ENCODE measurements at places on chromosomes 1 and 21. TPM values are rescaled to one million over a fixed set of nuclear protein-coding genes. Genes with fewer than 3 reads are reported as not detected.
A peak's percentile ranks its signal among the peaks of the same experiment; 100 is the strongest.

- H3K27me3 ChIP-seq: peaks cover 3% of the 10 kb centered on the region
- H3K27ac ChIP-seq: no peak overlapping the region
- DNase-seq: no peak
- H3K4me1 ChIP-seq: no peaks in the 10 kb centered on the region
These were observed 573.1 kb downstream of the USP25 start for GRCh38 chr21:16302851-16303282.

DNA sequence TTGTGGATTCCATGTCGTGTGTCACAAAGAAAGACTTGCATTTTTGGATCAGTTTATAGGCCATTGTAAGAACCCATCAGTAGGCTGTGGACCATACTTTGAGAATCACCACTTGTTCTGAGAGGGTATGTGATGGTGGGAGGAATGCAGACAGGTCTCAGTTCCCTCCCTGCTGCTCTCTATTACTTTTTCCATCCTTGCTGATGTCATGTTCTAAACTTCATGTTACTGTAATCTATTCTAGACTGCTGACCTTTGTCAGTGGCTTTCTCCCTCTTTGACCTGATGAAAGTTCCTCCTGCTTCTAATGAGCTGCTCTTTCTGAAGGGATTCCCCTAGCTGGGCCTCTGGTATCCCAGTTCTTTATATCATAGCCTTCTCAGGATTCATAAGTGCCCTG lies 46.1 kb downstream of the ST3GAL3 start:
- no peak overlapping the region for H3K4me3 ChIP-seq
- no peaks in the 10 kb centered on the region for H3K36me3 ChIP-seq
- no peaks in the 10 kb centered on the region for H3K27me3 ChIP-seq
- H3K4me1 ChIP-seq: peaks cover 6% of the 10 kb centered on the region

DNA sequence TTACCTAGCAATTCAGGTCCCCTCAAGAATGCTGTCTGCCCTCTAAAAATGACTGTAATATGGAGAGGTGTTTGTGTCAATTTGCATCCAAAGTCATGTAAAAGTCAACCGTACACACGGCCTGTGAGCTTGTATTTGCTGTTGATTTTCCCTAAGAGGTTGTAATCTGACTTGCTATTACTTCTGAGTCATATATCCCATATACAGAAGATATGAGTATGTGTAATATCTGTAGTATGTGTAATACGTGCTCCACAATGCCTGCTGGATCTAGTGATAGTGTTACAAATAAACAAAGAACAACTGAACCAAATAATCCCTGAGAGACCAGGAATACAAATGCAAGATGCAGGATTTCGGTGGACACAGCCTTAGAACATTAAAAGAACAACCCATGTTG lies 1.4 kb upstream of the KCNJ6 start:
- peaks cover 67% of the 10 kb centered on the region for H3K27me3 ChIP-seq
- H3K27ac ChIP-seq: no peak overlapping the region
- no peak for DNase-seq
- no peaks in the 10 kb centered on the region for H3K36me3 ChIP-seq

TMPRSS3 gene
- 50.7 TPM for total RNA-seq

TAF1A gene
- 20.3 TPM for total RNA-seq

DNA sequence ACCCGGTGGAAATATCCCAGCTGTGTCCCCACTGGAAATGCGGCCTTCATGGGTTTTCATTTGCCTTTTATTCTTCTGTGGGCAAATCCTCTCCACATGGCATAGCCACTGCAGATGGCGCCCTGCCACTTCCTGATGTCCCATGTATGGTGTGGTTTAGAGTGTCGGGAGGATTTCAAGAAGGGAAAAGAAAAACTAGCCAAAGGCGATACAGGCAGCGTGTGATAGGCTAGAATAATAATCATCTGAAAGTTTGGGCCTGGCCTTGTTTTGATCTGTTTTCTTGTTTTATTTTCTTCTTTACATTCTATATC lies 123.6 kb downstream of the PEX14 start:
- DNase-seq: no peak
- H3K27me3 ChIP-seq: no peaks in the 10 kb centered on the region
- H3K36me3 ChIP-seq: no peaks in the 10 kb centered on the region
- H3K4me3 ChIP-seq: no peak overlapping the region
- no peak overlapping the region for H3K27ac ChIP-seq

DNA sequence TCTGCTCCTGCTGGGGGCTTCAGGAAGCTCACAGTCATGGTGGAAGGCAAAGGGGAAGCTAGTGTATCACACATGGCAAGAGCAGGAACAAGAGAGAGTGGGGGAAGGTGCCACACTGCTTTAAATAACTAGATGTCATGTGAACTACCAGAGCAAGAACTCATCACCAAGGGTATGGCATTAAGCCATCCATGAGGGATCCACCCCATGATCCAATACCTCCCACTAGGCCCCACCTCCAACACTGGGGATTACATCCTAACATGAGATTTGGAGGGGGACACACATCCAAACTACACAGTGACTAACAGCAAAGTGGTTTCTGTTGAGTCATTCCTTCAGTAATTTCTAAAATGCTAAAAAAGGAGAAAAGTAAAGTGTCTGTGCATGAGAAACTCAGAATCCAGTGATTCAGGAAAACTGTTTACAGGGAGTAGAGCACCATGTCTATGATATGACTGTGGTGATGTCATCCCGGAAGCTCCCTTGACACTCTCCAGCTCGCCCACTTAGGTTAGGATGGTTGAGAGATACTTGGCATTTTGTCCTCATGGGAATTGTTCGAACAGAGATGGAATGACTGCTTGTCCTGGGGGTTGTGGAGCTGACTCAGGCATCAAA lies 50.3 kb downstream of the CHD1L start:
- no peaks in the 10 kb centered on the region for H3K27me3 ChIP-seq
- no peak for DNase-seq
- peak overlapping the region; percentile 71 for H3K27ac ChIP-seq
- H3K36me3 ChIP-seq: peaks cover 97% of the 10 kb centered on the region
- peaks cover 3% of the 10 kb centered on the region for H3K4me1 ChIP-seq
- H3K4me3 ChIP-seq: no peak overlapping the region

DNA sequence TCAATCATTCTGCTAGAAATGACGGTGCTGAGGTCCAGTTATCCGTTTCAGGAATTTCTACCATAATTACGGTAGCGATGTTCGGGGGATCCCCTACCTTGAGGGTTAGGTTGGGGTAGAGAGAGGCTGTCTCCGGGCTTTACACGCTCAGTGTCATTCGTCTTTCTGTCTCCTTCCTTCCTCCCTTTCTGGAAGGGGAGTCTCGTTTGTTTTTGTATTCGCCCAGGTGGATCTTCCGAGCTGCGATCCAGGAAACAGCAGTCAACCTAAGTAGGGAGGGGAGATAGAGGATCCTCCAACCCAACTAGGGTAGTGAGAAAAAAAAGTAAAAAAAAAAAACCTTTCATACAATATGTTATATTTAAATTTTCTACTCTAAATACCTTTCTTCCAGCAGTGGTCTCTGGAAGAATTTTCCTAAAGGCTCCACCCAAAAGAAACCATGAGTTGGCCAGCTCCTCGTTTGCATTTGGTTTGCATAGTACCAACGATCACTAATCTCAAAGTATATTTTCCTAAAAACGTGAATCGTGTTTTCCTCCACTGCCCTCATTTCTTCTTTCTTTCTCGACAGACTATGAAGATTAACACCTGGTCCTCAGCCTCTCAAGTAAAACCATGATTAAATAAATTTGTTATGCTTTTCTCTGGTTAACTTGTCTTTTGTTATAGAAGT lies 611 bp upstream of the PIK3C2B start:
- peaks cover 3% of the 10 kb centered on the region for H3K36me3 ChIP-seq
- no peak for DNase-seq
- H3K27ac ChIP-seq: peak overlapping the region; percentile 91
- H3K4me3 ChIP-seq: peak overlapping the region; percentile 89

DNA sequence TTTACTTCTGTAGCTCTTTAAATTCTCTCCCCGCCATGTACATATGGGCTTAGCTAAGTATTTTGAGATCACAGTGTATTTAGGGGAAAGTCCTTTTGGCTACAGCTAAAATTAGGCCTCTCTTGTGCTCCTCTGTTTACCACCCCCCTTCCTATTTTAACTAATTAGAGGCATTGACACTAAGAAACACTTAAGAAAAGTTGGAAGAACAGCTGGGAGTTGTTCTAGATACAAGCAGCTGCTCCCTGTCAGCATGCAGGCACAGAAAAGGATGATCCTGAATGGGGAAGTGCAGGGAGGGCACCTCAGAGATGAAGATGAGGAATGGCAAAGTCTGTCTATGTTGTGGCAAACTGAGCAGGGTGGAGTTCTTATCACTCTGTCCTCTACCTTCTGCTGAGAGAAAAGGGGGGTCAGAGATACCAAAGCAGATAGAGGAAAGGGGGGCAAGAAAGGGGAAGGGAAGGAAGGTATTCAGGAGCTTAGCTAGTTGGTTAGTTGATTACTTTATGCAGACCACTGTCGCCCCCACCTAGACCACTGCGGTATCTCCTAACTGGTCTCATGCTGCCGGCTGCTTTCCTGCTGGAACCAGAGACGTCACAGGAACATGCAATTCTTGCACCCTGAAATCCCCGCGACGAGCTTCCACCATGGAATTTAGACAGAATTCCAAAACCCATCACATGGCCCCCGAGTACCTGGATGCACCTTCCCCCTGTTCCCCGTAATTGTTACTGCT lies 82.4 kb upstream of the HOOK1 start:
- H3K4me1 ChIP-seq: peaks cover 14% of the 10 kb centered on the region
- H3K4me3 ChIP-seq: no peak overlapping the region
- no peaks in the 10 kb centered on the region for H3K27me3 ChIP-seq
- no peak for DNase-seq
- H3K36me3 ChIP-seq: peaks cover 19% of the 10 kb centered on the region

OR2T33 gene
- not detected for total RNA-seq

GRCh38 chr1:159204161-159205141 lies at the start of gene ACKR1:
ACKR1 (plus strand) TSS chr1:159204875; CDS start chr1:159204960, 85 bp downstream.
- DNase-seq: no peak
- peaks cover 42% of the 10 kb centered on the region for H3K4me1 ChIP-seq
- no peak within 1 kb of the TSS for H3K4me3 ChIP-seq
- peaks cover 49% of the 10 kb centered on the region for H3K27me3 ChIP-seq
- no peaks in the 10 kb centered on the region for H3K36me3 ChIP-seq
- H3K27ac ChIP-seq: no peak within 1 kb of the TSS

ACTN2 gene
- total RNA-seq: 0.37 TPM

- no peak for DNase-seq
- H3K27ac ChIP-seq: no peak overlapping the region
- H3K4me1 ChIP-seq: peaks cover 1% of the 10 kb centered on the region
- H3K27me3 ChIP-seq: peaks cover 8% of the 10 kb centered on the region
- H3K36me3 ChIP-seq: no peaks in the 10 kb centered on the region
- no peak overlapping the region for H3K4me3 ChIP-seq
These were observed 127.7 kb upstream of the COL6A1 start for GRCh38 chr21:45853703-45854342.

DNA sequence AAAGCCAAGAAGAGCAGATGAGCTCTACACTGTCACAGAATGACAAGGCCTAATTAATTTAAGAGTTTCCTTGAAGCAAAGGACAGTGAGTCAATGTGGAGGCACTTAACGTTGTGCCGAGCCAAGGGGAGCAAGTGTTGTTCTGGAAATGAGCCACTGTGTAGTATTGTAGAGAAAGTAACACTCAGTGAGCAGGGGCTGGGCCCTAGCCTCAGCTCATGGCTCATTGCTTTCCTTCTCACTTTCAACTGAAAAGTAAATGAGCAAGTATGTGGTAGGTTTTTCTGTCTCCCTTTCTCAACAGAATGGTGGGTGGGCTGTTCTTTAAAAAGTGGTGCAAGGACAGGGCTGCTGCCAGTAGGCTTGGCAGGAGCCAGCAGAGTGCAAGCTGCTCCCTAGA lies 11.8 kb upstream of the KIAA0040 start:
- H3K4me3 ChIP-seq: no peak overlapping the region
- no peaks in the 10 kb centered on the region for H3K36me3 ChIP-seq
- H3K27ac ChIP-seq: peak overlapping the region; percentile 21
- peaks cover 25% of the 10 kb centered on the region for H3K4me1 ChIP-seq

DNA sequence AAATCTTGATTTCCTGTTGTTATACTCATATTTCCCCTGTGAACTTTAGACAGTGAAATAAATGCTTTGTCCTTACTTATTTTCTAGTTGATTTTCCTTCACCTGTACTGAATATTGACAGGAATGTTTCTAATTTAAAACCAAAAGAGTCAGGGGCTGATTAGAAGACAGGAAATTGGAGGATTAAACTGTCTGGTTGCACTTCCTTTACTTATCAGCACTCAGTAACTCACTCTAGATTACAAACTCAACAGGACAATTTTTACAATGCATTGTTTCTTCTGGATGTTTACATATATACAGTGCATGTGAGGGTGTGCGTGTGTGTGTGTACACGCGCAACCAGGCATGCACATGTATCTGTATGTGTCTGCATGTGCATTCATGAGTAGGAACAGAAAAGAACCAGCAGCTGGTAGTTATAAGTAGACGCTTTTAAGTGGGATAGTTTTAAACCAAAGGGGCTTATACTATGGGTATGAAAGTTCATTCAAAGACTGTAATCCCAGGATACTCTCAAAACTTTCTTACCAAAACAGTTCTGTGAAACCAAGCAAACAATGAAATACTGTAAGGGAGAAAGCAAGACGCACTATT lies 212.0 kb upstream of the NFIA start:
- H3K4me1 ChIP-seq: peaks cover 3% of the 10 kb centered on the region
- no peaks in the 10 kb centered on the region for H3K36me3 ChIP-seq
- H3K27ac ChIP-seq: no peak overlapping the region
- H3K27me3 ChIP-seq: peaks cover 10% of the 10 kb centered on the region
- no peak overlapping the region for H3K4me3 ChIP-seq

CLCNKB gene
- not detected for total RNA-seq

GRCh38 chr21:42676808-42677207 lies 23.4 kb downstream of the PDE9A start:
- no peak overlapping the region for H3K4me3 ChIP-seq
- H3K27ac ChIP-seq: no peak overlapping the region
- H3K4me1 ChIP-seq: peaks cover 27% of the 10 kb centered on the region
- DNase-seq: no peak
- H3K36me3 ChIP-seq: no peaks in the 10 kb centered on the region

GRCh38 chr1:215523128-215523861 lies 43.8 kb upstream of the KCTD3 start:
- no peak overlapping the region for H3K27ac ChIP-seq
- no peaks in the 10 kb centered on the region for H3K27me3 ChIP-seq
- no peaks in the 10 kb centered on the region for H3K4me1 ChIP-seq
- no peak for DNase-seq
- H3K36me3 ChIP-seq: no peaks in the 10 kb centered on the region
- H3K4me3 ChIP-seq: no peak overlapping the region

DNA sequence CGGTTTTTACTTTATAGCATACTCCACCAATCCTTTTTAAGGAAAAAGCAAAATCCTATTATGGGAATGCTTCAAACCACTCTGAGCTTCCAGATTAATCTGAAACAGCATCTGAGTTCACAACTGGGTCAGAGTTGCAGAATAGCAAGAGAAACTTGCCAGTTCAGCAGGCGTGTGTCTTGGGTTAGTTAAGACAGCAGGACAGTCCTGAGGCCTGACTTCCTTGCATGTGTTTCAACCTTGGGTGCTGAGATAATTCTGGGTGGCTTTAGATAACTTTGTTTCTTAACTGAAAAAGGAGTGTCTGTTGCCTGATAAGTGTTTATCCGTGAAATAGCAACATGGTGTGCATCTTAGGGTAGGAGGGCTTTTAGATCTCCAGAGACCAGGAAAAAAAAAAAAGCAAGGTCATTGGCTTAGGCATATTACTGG lies 169.2 kb downstream of the DHRS3 start:
- no peaks in the 10 kb centered on the region for H3K27me3 ChIP-seq
- peak overlapping the region; percentile 27 for H3K4me3 ChIP-seq
- no peak for DNase-seq
- H3K4me1 ChIP-seq: peaks cover 88% of the 10 kb centered on the region
- peaks cover 79% of the 10 kb centered on the region for H3K36me3 ChIP-seq
